ENCODE measurements at places on chromosomes 5 and 9.

- DNase-seq = no peak
Observed at GRCh38 chr5:74311961-74312360, 328.6 kb downstream of the ENC1 start.

GRCh38 chr9:126157826-126158587, 168.6 kb upstream of the MVB12B start:
- DNase-seq = no peak

DNA sequence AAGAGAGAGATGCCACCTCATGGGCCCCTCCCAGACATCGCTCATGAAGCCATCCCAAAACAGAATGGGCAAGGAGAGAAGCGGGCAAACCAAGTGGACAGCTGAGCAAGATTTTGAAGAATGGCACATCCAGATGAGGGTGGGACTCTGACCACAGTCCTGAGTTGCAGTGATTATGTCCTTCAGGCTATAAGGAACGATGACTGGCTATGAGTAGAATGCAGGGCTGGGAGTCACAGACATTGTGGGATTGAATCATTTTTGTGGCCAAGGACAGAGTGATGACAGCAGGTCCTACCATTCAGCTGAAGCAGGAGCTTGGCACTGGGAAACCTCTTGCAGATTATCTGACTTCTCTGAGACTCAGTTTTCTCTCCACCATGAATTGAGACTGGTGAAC, 245.7 kb upstream of the SLC30A5 start:
- DNase-seq = no peak

DNA sequence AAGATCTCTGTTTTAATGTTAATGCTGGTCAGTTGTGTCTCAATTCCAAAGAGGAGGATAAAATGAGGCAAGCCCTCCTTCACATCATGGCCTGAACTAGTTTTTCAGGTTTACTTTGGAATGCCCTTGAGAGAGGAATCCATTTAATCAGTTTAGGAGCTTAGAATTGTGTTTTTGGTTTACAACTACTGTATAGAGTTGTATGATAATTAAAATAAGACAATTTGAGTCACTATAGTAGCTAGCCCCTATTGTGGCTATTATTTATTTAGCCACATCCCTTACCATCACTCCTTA, 107.8 kb upstream of the PRLR start:
- no peak for DNase-seq

- DNase-seq = no peak
Observed at GRCh38 chr9:100324594-100325200, 28.0 kb downstream of the TEX10 start.

DNA sequence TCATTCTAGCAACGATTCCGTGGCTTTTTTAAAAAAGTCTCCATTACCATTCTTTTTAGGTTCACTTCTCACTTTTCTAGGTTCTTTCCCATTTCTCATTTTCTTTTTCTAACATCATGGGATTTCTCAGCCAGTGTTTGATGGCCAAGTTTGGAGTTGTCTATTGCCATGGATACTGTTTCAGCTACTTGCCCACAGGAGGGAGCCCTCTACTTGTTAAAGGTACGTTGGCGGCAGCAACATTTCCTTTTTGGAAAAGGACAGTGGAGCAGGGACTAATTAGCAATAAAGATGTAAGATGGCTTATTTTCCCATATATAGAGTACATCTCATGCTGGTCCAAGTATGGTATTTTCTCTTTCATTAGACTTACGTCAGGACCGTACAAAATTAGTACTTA, 2257.5 kb upstream of the C9orf72 start:
- no peak for DNase-seq

DNA sequence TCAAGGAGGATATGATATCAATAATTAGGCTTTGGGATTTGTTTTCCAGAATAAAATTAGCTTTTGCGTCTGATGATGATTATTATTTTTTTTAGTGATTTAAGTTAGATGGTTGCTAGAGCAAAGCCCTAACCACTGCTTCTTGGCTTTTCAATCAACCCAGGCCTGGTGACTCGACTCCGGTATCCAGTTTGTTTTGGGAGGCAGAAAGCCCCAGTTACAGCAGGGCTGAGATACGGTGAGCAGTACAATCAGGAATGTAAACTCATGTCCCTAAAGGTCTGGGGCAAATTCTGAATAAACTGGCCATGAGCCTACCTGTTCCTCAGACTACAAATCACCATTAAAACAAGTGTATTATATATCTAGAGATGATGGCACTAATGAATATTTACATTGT, 24.4 kb upstream of the CYFIP2 start:
- DNase-seq = no peak

- DNase-seq = no peak
Observed at GRCh38 chr9:113219969-113220368, 1.1 kb downstream of the FKBP15 start.

DNA sequence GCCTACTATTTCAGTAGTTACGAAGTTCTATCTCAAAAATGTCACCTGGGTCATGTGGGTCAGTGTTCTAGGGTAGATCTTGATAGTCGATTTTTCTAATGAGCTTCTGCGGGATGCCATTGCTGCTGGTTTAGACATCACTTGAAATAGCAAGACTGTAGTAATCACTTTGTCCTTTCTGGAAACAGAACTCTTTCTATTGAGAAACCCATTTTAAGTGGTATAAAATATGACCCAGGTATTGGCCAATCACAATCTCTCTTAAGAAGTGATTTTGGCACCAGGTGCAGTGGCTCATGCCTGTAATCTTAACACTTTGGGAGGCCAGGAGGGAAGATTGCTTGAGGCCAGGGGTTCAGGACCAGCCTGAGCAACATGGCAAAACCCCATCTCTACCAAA, 17.6 kb downstream of the ARRDC3 start:
- no peak for DNase-seq

GRCh38 chr5:159682623-159683022, 233.7 kb upstream of the ADRA1B start:
- DNase-seq = no peak

- DNase-seq = no peak
Observed at GRCh38 chr9:86282979-86283535, 719 bp upstream of the ISCA1 start.

DNA sequence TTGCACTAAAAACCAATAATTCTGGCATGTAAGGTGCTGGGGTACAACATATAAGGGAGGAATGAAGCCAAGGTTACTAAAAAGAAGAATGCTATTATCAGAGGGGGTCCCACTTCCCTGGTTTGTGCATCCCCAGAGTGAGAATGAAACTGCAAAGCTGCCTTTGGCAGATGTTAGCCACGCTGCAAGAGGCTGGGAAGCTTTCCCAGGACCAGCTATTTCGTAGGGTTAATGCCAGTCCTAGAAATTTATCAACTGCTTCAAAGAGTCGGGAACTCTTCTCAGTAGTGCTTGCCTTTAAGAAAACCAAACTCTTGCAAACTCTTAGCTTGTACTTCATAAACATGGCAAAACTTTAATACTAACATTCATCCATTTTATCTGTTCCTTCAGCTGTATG, 87.5 kb upstream of the NR5A1 start:
- DNase-seq = no peak

Data from HS-27A (cell line).